ENCODE measurements at places on chromosomes 7 and 10.

- no peak for DNase-seq
Measured at GRCh38 chr10:107056182-107056581, 108.3 kb downstream of the SORCS1 start.

DNA sequence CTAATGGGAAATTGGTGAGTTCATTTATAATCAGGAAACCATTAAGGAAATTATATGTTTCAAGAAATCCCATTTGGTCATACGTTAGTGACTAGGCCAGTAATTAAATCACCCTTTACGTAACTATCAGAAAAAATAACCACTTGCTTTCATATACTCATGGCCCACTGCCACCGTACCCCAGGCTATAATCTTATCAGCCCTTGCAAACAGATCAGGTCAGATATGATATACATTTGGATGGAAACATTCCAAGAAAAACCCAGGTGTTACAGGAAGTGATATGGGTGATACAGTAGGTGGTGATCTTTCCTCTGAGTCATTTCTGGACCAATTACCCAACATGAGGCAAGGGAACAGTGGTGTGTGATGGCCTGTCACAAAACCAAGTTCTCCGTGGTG, 481.0 kb upstream of the SEMA3A start:
- no peak for DNase-seq

- no peak for DNase-seq
Measured at GRCh38 chr7:138075350-138075749, 909 bp upstream of the AKR1D1 start.

DNA sequence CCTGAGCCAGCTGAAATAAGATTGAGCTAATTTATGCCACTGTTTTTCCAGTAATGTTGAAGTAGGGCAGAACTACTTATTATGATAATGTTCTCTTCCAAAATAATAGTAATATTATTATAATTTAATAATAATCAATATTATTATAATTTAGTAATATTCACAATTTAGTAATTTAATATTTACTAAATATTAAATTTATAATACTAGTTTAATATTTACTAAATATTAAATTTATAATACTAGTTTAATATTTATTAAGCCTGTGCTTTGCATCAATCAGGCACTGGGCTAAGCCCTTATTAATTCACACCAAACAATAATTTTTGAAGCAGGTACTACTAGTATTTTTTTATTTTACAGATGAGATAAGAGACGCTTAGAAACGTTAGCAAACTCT, 170.1 kb downstream of the BBS9 start:
- no peak for DNase-seq

- no peak for DNase-seq
Measured at GRCh38 chr7:124089621-124090020, 56.8 kb upstream of the TMEM229A start.

DNA sequence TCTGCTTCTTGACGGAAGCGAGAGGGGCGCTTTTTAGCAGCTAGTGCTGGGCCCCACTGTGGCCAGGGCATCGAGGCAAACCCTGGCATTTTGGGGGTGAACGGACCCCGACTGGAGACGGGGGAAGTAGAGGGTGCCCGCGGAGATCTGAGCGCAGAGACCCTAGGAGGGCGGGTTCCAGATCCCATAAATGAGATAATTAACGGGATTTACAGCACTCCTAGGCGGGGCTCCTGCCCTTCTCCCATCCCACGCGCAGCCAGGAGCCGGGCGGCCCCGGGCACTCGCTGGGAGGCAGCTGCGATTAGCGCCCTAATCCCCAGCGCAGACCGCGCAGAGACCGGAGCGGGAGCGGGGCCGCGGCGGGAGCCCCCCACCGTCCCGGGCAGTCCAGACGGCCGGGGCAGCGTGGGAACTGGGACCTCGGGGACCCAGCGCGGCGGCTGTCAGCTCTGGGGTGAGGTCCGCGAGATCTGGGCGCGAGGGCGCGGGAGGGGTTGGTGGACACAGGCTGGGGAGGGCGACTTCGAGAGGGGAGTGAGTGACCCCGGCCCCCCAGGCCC, 735 bp downstream of the JCAD start:
- no peak for DNase-seq

- no peak for DNase-seq
Measured at GRCh38 chr7:34165927-34166550, 260.7 kb downstream of the BMPER start.

DNA sequence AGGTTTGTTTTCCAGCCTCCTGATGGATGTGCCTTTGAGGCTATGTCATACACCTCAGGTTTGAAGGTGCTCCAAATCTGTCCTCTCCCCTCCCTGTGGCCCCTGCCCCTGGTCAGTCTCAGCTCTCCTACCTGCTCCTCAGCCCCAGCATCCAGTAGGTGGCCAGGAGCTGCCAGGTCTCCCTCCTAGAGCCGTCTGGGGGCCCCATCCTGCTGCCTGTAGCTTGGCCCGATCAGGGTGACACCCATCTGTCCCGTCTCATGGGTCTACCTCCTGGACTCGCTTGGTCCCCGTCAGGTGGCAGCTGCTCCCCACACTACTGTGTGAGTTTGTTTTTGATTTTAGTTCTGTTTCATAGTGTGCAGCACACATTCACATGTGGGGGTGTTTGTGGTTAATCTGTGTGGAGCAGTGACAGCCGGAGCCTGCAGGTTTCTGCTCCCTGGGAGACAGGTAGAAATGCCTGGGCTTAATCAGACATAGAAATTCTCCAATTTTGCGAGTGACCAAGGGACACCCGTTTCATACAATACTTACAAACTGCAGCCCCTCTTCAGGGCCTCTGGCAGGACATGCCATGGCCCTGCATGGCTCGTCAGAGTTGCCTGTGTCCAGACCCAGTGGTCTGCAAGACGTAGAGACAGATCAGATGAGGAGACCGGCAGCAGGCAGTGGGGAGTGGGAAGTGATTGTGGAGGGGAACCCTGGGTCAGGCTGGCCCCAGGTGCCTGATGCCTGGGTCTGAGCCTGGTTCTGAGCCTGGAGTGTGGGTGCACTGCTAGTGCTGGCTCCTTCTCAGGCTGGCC, 17.1 kb downstream of the ADCY1 start:
- no peak for DNase-seq

DNA sequence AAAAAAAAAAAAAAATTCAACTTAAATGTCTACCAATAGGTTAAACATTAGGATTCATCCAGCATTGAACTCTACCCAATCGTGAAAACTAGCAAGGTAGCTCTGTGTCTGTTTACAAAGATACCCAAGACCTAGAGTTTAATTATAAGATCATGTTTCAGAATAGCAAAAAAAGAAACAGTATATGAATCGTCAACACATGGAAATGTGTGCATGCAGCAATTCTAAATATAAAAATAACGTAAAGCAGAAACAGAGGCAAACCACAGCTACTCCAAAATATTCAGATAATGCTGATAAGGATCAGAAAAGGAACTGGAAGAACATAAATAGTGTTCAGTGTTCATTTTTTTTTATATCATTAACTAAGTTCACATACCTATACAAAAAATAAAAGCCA, 68.7 kb downstream of the AFAP1L2 start:
- DNase-seq = no peak

- DNase-seq = peak; percentile 50
Measured at GRCh38 chr10:78757344-78757925, 311.3 kb upstream of the ZMIZ1 start.

DNA sequence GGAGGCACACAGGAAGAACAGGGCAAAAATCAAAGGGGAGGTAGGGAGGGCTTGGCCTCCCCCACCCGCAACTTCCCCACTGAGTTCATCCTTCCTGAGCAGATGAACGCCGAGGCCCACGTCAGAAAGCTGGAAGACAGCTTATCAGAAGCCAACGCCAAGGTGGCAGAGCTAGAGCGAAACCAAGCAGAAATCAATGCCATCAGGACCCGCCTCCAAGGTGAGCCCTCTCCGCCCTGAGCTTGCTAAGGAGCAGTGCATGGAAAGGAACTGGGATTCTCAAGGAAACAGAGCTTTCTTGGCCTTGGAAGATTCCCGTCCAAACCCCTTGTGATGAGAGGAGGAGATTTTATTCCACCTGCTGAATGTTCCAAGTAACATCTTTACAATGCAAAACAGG, 16.5 kb downstream of the MYH16 start:
- DNase-seq = no peak

GRCh38 chr10:45561952-45562351, 110.6 kb downstream of the ZFAND4 start:
- DNase-seq = no peak

GRCh38 chr10:11212288-11213085, 194.8 kb downstream of the CELF2 start:
- no peak for DNase-seq

DNA sequence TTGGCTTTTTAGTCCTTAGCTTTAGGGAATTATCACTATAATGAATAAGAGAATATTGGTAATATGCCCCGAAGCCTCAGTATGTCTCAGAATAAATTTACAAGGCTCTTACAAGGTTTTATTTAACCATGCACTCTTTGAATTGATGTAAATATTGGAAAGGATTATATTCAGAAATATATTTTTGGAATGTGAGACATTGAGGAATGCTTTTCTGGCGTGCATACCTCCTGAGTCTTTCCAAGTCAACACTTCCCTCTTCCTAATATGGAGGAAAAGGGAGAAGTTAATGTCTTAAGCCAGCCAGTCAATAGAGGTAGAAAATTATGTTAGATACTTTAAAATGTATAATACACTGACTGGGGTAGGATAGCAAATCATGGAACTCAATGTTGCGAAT, 1.2 kb upstream of the OR2F1 start:
- no peak for DNase-seq

GRCh38 chr7:29956487-29956836, 33.1 kb downstream of the SCRN1 start:
- DNase-seq = no peak

- DNase-seq = no peak
Measured at GRCh38 chr7:156504687-156505545, 135.7 kb upstream of the RNF32 start.

DNA sequence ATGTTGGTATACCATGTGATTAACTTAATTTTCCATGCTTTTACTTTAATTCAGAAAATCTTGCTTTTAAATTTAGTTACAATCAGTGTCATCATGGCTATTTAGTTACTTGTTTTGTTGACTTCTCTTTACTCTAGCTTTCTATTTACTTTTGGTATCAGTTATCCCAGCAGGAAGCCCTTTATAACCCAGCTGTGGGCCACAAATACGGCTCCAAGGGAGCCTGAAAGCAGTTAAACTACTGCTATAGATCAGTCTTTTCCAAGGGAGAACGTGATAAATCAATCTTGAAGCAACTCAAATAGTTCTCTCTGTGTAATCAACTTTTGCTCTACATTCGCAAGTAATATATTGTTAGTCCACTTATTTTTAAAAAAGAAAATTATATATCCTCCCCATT, 287.4 kb downstream of the CACNA2D1 start:
- no peak for DNase-seq

DNA sequence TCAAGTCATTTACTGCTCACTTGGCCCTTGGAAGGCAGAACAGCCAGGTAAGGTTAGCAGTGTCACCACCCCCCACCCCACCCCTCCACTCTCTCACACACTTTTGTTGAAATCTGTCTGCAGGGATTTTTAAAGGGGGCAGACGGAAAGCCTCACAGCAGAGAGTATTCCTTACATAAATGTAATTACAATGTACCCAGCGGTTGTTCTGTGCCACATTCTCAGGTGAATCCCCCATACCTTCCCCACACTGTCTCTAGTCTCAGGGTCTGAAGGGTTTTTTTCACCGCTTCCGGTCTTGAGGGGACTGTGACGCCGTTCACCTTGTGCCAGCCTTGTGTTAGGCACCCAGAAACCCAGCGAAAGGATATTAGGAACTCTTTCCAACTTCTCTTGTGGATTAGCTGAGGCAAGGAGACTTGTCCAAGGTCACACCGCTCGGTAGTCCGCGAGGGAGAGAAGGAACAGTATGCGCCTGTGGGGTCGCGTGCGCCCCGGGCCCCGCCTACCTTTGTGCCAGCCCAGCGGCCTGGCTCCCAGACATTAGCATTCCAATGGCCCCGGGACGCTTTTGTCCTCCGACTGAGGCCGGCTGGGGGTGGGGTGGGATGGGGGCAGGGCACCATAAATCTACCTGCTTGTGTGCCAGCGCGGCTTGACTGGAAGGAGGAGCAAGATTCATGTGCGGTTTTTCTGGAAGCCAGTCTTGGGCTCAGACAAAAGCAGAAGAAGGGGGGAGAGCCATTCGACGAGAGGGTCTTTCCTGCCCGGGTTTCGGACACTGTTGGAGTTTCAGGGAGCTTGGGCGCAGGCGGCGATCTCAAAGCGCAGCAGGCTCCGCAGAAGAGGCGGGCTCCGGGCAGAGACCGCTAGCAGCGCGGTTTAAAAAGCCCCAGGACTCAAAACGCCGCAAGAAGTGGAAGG, 4.5 kb downstream of the NEUROG3 start:
- no peak for DNase-seq

- DNase-seq = no peak
Measured at GRCh38 chr10:34430685-34431084, 384.4 kb downstream of the PARD3 start.

DNA sequence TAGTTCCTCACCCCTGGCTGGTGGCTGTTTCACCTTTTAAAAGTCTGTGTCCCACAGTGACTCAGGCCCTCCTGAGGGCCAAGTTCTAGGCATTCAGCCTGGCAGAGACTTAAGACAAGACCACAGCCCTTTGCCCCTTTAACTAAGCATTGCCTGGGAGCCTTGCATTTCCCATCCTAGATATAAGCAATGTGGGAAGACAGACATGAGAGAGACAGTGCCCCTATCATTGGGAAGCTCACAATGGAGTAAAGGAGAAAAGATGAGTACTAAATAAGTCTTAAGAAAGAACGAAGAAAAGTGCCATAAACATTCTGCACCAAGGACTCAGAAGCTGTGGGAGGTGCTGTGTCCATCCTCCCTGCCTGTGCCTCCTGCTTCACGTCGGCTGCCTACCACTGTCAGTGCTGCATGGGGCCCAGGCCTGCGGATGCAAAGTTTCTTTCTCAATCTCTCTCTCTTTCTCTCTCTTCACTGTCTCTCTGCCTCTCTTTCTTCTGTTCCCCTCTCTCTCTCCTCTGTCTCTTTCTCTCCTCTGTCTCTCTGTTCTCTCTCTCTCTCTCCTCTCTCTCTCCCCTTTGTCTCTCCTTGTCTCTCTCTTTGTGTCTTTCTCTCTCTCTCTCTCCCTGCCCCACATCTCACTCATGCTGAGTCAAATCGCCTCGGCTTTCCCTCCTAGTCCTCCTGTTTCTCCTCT, 21.5 kb downstream of the GPRIN2 start:
- DNase-seq = no peak

DNA sequence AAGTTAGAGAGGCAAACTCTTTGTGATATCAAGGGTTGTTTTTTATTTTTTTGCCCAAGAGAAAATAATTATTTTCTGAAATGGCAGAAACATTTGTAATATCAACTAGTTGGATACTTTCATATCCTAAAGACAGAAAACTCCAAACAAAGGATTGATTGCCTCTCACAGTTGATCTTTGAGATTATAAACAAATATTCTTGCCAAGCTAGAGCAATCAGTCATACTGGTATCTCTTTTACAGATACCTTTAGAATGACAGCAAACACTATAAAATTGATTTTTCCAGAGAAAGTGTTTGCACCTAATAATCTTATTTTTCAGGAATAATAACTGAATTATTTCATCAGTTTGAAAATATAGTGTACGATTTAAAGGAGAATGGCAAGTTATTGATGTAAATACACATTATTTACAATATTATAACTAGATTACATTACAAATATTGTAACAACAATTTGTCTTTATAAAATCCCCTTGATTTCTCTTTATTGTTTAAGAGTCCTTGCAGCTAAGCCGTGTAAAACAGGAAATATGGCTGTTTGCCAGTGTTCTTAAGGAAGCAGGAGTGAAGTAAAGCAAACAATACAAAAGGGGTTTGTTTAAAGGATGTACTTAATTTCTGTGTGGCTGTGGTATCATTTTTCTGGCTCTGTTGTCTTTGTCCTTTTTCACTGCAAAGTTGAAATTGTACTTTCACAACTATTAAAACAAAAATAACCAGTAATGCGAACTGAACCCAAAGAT, 58.4 kb downstream of the MAPK8 start:
- peak; percentile 17 for DNase-seq

- DNase-seq = peak; percentile 78
Measured at GRCh38 chr7:5266191-5267028, 16.3 kb upstream of the SLC29A4 start.

Data from NCI-H1436 treated with DMSO at 0.1 percent for 48 hours (cell line).